ENCODE measurements at places on chromosomes 7 and 10. TPM values are rescaled to one million over a fixed set of nuclear protein-coding genes. Genes with fewer than 3 reads are reported as not detected.

- DNase-seq: no peak
These were observed 1039.5 kb upstream of the SORCS1 start for GRCh38 chr10:108203905-108204527.

Gene NPSR1
- polyA plus RNA-seq: not detected

DNA sequence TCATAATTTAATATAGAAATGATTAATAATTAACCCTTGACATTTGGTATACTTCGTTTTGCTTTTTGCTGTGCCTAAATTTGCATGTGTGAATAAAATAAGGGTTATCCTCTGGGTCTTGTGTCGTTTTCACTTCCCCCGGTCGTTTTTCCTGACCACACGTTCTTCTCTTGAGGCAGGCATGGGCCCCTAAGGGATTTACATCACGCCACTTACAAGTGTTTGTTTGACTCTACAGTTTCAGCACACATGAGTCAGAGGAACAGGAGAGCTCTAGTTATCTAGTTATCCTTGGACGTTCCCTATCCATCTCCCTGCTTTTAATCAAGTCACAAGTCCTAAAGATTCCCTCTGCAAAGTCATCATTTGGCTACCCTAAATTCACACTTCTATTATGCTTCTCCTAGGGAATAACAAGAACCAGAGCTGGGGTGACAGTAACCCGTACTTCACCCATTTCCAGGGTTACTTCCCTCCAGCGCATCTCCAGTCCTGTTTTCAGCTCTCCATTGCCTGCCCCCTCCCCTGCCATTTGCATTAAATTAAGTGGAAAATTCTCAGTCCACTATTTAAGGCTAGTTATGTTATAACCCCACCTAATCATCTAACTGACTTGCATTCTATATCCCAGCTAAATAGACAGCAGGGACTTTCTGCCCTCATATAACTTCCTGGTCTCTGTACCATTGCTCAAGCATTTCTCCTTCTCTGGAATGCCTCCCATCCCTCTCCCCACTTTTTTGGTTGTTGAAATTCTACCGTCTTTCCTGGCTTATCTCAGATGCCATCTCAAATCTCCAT lies 206.9 kb downstream of the PTEN start:
- DNase-seq: no peak

Gene FEZF1
- not detected for polyA plus RNA-seq

Gene NOS3
- polyA plus RNA-seq: 1.5 TPM

Gene BTBD16
- not detected for polyA plus RNA-seq

Gene WNT8B
- not detected for polyA plus RNA-seq
